ENCODE measurements at places on chromosomes 2 and 18.
A peak's percentile ranks its signal among the peaks of the same experiment; 100 is the strongest.

DNA sequence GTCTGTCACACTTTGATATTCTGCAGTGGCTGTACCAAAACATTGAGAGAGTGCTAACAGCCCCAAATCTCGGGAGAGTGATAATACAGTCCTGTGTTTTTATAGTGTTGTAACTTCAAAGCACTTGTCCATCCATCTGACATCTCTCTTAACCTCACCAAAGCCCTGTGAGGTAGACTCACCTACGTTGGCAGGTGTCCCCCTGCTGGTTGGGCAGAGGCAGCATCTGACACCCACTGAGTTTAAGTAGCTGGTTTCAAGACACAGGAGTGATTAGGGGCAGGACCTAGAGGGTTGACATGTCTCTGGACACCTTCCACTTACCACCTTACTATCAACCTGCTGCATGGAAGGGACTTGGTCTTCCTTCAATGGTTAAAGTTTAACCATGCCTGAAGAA lies 22.9 kb downstream of the COLEC12 start:
- ATAC-seq = no peak

DNA sequence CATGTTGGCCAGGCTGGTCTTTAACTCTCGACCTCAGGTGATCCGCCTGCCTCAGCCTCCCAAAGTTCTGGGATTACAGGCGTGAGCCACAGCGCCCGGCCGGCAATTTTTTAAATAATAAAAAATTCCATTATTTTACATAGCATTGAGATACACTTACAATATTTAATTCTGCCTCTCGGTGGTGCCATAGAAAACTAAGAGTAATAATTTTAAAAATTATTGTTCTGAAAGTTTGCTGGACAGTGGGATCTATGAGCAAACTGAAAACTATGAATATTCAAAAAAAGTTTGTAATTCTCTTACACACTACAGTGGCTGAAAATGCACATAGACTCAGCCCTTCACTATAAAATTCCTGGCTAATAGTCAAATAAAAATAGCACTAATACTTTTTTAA lies 90.9 kb upstream of the STON1 start:
- ATAC-seq = no peak

GRCh38 chr2:48114256-48114655 lies 208.0 kb upstream of the FBXO11 start:
- ATAC-seq = peak; percentile 78

- ATAC-seq = no peak
Measured at GRCh38 chr2:158687315-158687714, 107.8 kb upstream of the DAPL1 start.

DNA sequence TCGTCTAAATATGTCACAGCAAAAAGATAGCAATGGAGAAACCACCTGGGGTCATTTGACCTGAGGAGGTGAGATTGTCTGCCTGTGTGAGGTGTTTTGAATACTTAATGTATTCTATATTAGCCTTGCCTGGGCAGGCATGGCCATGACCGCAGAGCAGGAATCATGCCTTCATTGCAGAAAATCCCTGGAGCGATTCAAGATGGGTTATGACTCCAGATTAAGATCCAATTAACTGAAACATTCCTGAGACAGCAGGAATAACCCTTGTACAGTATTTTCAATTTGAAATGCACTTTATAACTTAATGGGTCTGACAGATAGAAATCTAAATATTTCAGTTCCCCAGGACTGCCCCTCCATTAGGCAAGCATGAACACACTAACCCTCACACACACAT lies 227.3 kb upstream of the RAB6C start:
- ATAC-seq = no peak

DNA sequence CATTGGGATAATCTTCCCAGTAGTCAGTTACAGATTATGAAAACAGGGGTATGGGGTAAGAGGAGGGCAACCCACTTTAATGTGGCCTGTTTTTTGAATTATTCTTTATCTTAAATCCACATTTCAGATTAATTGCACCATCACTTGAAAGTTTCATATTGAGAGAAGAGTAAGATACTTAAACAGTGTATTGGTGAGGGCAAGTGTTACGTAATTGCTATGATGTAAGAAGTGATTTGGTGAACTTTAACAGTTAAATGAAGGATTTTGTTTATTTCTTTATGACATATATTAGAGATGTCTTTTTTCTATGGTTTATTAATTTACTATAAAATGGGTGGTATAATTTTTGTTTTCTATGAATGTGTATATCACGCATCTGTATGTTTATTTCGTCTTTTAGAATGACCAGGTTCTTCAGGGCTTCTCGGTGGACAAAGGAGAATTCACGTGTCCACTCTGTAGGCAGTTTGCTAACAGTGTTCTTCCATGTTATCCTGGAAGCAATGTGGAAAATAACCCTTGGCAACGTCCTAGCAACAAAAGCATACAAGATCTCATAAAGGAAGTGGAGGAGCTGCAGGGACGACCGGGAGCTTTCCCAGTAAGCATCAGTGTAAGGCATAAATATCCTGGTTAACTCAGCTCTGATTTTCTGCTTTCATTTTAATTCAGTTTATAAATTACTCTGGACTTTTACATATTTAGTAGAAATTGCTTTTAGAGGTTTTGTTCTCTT lies 171.2 kb upstream of the MYO3B start:
- no peak for ATAC-seq

All from activated CD4-positive, CD25-positive, alpha-beta regulatory T cell treated with anti-CD3 and anti-CD28 coated beads, Interleukin-2, amount 50 U/mL, for 24 hours (primary cell).